NCI-H187 treated with DMSO at 0.1 percent for 48 hours (cell line): ENCODE measurements at places on chromosomes 16 and 17.

DNA sequence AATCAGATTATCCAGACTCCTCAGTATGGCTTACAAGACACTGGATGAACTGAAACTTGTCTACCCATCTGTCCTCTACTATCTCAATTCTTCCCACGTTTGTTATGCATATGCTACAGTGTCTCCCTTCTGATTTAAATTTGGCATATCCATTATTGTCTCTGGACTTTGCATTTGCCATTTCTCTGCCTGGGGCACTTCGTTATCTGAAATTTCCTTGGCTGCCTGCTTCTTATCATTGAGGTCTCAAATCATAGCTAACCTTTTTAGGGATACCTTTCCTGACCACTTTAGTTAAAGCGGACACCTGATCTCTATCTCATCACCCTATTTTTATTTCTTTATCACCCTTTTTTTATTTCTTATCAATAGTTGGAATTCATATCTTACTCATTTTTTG is 853.4 kb downstream of the KCNJ2 start:
- no peak for DNase-seq

DNA sequence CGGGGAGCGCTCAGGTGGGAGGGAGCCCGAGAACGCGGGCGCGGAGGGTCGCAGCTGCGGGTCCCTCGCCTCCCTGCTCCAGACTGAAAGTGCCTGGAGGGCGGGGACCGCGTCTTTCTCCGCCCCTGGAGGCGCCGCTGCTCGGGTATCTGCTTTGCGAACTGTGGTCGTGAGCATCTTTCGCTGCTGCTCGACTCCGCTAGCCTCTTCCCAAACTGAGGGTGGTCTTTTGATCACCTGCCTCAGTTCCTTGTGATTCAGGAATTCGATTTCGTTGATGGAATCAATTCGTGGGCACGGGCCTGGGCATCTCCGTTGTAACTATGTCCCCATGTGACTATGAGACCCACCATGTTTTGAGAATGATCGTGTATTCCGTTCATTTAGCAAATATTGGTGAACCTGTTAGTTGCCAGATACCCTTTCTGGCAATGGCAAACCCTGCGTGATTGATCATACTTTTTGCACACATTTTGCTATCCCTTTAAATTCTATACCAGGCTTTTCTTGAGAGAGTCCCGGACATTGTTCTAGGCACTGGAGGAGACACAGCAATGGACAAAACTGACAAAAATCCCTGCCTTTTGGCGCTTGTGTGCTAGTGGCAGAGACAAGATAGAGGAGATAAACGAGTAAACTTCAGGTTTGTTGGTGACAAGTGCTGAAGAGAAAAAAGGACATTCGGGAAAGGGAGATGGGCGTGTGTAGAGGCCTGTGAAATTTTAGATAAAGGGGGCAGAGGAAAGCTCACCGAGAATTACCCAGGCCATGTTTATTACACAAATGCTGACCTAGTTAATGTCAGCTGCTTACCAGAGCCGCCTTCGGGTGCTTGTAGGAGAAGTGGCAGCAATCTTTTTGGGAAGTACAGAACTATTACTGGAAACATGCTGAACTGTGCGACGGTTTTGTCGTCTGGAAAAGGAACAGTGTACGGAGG is 948 bp downstream of the UTP18 start:
- DNase-seq = no peak

DNA sequence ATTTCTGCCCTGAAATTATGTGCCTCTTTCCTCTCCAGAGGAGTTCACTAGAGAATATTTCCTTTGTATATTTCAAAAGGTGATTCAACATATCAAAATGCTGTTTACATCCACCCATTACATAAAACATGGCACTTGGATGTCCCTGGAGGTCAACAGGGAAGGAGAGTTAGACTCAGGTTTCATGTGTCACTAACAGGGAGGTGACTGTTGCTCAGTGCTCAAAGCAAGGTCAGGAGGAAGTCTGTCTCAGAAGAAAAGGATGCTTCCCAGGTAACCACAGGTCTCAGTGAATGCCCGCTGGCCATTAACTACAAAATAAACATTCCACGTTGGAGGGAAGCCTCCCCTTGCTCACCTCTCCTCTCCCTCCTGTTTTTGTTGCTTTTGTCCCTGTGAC is 198.6 kb downstream of the AXIN2 start:
- no peak for DNase-seq

- no peak for DNase-seq
Observed at GRCh38 chr16:54446639-54447038, 160.1 kb upstream of the IRX3 start.

DNA sequence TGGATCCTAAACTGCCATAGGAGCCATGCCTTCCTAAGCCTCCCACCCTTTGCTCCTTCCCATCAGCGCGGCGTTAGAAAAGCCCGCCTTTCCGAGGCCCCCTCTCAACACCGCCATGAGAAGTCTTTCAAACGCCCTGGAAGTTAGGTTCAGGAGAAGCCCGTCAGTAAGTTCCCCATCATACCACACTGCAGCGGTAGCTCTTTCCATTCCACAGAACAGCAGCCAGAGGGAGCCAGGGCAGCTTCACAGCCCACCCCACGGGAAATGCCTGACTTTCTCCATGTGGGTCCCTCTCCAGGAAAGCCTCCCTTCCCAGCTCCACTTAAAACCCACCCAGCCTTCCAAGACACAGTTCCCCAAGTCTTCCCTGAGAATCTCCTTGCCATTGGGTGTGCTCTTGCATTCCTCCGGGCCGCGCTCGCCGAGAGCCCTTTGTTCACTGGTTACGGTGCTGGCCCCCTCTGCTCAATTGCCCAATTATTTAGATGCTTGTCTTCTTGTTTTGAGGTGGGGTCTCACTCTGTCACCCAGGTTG is 28.7 kb downstream of the KIAA0513 start:
- DNase-seq = no peak

DNA sequence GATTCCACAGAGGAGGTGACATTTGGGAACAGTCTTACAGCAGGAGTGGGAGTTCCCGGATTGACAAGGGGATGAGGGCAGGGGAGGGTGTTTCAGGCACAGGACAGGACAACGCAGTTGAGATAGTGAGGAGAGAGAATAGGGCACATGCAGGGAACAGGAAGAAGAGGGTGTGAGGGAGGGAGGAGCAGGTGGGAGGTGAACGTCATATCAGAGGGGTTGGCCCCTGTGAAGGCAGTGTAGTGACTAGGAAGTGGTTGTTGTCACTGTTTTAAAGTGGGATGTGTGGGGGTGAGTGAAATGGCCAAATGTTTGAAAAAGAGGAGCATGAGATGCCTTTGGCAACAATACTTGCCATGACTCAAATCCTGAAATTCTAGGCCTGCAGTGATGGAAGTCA is 12.2 kb downstream of the PRKCB start:
- DNase-seq = no peak

- no peak for DNase-seq
Observed at GRCh38 chr17:39177256-39177655, 11.3 kb upstream of the ARL5C start.

DNA sequence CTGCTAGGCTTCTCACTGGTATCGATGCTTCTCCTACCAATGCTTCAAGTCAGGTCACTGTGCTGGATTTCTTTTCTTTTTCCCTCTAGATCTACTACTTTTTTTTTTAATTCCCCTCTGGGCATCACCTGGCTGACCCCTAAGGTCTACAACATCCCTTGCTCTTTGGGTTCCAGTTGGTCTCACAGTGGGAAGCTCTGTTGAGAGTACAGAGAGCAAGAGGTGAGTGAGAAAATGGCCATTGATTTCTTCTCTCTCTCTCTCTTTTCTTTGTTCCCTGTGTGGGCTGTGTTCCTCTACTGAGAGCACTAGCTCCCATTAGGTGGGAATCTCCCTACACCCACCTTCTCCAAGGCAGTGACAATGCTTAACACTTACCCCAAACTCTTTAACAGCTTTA is 413.4 kb downstream of the KCNJ2 start:
- no peak for DNase-seq

DNA sequence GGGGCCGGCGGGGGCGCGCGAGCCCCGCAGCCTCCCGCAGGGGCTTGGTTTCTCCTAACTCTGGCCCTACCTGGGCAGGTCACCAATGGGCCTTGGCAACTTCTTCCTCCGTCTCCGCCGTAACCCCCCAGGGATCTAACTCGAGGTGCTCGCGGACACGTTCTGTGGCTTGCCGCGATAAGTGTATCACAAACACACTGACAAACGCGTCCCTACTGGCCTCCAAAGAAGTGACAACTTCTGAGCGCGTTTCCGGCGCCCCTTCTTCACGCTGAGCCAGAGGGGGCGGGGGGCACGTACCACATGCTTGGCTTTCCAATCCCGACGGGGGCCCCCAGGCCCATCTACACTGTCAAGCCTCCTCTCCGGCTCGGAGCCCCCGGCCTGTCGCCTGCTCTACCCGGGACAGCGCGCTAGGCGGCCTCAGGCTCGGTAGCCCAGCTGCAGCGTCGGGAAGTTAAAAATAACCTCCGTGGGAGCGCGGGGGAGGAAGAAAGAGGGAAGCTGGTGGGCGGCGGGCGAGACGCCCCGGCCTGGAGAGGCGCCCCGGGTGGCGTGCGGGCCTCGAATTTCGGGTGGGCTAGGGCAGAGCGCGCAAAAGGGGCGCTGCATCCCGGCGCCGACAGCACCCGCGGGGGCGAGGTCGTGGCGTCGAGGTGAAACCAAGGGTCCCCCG is 725 bp upstream of the SPHK1 start:
- DNase-seq = no peak

- DNase-seq = no peak
Observed at GRCh38 chr17:15311996-15312395, 29.4 kb downstream of the TEKT3 start.

DNA sequence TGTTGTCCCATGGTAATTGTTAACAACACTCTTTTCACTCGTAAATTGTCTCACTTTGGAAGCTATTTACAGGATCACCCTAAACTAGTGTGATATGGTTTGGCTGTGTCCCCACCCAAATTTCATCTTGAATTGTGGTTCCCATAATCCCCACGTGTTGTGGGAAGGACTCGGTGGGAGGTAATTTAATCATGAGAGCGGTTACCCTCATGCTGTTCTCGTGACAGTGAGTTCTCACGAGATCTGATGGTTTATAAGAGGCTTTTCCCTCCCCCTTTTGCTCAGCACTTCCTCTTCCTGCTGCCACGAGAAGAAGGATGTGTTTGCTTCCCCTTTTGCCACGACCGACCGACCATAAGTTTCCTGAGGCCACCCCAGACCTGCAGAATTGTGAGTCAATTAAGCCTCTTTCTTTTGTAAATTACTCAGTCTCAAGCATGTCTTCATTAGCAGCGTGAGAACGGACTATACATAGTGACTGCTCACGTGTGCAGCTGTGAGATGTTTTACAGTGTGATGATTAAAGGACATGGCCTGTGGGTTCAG is 34.4 kb downstream of the DNAH3 start:
- DNase-seq = no peak

DNA sequence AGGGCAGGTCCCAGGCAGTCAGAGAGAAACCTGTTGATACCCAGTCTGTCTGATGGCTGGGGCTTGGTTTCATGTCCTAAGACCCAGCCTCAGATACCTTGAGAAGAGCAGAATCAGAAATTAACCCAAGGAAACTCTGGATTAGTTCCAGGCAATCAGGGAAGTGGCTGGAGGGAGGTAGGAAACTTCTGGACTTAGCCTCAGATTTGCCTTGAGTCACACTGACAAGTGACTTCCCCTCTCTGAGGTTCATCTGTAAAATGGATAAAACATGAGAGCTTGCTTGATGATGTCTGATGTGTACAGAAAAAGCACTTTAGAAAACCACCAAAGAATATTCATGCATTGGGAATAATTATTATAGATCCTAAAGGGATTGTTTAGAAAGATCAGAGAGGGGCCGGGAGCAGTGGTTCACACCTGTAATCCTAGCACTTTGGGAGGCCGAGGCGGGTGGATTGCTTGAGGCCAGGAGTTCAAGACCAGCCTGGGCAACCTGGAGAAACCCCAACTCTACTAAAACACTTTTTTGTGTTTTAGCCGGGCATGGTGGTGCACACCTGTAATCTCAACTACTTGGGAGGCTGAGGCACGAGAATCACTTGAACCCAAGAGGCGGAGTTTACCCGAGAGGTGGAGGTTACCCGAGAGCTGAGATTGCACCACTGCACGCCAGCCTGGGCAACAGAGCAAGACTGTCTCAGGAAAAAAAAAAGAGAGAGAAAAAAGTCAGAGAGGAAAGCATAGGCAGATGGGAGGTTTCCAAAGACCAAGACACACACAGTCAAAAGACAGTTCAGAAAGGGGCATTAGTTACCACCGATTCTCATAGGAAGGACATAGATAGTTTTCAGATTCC is 3.8 kb downstream of the CIITA start:
- DNase-seq = no peak

DNA sequence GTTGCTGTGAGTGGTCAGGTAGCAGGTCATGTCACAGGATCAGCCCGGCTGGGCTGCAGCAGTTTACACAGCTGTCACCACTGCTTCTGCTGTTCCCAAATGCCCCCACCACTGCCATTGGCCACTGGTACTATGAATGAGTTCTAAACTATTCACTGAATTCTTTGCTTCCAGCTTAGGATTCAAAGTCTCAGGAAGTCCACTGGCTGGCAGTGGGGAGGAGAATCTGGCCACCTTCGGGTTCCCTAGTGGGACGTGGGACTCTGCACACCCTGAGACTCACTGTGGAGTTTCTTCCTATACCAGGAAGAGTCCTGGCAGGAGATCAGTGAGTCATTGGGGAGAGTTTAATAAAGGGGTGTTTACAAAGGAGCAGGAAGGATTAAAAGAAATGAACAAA is 6.9 kb downstream of the MT1X start:
- DNase-seq = no peak

- DNase-seq = no peak
Observed at GRCh38 chr17:61158376-61158775, 241.3 kb upstream of the TBX2 start.

DNA sequence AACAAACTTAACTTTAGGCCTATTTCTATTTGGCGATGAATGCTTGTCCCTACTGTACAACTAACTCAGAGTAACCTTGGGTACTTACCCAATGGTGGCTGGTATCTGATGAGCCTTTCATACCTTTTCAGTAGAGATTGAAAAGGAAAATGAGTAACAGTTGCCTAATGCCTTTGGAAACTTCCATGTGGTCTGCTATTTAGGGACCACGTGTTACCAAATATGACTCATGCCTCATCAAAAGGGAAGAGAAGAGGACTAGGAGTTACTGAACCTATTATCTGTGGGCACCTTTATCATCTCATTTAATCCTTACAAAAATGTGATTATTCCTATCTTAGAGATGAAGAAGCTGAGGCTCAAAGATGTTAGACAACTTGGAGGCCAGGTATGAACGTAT is 8.1 kb downstream of the MYOCD start:
- DNase-seq = no peak

GRCh38 chr16:1297018-1297696 is 12.3 kb upstream of the UBE2I start:
- DNase-seq = no peak

DNA sequence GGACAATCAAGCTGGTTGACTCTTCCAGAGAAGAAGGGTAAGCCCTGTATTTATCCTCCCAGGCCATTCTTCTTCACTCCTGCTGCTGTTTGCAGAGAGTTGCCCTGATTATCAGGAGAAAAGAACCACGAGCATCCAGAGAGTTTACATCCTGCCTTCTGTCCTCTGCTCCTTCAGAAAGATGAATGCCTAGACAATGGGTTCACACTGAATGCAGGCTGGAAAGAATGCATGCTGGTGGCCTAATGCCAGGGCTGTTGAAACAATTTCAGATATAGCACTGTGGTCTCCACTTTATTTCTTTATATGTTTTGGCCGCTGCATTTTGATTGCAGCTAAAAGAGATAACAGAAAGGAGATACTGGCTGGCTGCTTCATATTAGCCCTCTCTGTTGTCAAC is 21.2 kb upstream of the HAS3 start:
- DNase-seq = no peak
